GM10248 (cell line): ENCODE measurements at places on chromosomes 3 and 15.
A peak's percentile ranks its signal among the peaks of the same experiment; 100 is the strongest.

GRCh38 chr3:36058404-36059030, 321.8 kb upstream of the STAC start:
- DNase-seq, result no peak

GRCh38 chr3:126477061-126477380, 1.3 kb upstream of the ZXDC start:
- DNase-seq, result no peak

DNA sequence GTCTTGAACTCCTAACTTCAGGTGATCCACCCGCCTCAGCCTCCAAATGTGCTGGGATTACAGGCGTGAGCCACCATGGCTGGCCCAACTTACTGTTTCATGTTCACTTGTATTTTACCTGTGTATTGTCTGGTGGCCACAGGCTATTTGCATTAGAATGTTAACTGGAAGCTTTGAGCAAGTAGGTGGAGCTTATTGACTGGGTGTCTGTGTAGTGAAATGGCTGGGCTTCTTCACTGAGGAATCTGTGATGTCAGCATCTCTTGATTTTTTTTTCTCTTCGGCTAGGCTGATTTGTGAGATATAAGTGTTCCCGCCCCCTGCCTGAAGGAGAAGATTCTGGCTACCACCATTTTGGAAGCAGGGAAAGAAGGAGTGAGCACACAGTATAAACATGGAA, 237.8 kb upstream of the PEX5L start:
- no peak for DNase-seq

- peak; percentile 47 for DNase-seq
These were observed 112.7 kb downstream of the KLF13 start for GRCh38 chr15:31439328-31439727.

DNA sequence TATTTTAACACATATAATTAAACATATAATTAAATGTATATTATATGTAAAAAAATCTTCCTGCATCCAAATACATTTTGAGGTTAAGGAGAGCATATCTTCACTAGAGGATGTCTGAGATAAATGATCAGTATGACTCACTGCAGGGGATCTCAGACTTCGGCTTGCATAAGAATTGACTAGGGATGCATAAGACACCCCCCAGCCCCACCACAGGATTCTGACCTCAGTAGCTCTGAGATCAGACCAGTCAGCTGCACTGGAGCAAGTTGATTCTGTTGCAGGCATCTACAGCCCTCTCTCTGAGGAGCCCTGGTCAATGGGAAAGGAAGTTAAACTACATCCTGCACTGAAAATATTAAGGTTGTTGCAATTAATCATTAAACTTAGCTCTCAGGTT, 29.0 kb upstream of the TBC1D21 start:
- no peak for DNase-seq

DNA sequence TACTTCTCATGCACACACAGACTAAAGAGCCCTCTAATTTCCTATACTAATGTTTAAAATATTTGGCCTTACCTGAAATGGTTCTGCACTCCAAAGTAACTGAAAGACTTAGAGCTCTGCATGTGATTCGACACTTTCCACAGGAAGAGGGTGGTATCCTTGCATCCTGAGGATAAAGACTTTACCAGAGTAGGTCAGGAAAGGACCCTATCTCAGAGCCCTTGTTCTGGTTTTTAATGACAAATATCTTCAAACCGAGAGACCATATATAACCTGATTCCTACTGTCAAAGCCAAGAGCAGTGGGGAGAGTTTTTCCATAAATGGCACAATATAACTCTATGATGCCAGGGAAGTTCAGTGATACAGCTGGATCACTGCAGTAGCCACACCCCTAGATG, at the start of gene GP5:
Gene GP5, minus strand, starts transcription at position 101 of the 400 bp plus-strand sequence. CDS start 984 bp downstream, outside the sequence.
- DNase-seq, result no peak

DNA sequence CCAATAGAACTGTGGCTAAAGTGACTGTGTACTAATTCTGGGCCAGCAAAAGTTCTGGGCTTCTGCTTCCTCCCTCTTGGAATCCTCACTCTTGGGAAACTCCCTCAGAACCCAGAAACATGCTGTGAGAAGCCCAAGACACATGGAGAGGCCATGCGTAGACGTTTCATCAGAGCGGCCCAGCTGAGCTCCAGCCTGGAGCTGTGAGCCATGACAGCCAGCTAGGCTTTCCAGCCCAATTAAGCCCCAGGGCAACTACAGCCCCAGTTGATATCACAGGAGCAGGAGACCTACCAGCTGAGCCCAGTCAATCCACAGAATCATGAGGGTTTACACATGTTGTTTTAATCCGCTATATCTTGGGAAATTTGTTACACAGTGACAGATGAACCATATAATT, 43.6 kb upstream of the CNOT10 start:
- DNase-seq, result no peak

DNA sequence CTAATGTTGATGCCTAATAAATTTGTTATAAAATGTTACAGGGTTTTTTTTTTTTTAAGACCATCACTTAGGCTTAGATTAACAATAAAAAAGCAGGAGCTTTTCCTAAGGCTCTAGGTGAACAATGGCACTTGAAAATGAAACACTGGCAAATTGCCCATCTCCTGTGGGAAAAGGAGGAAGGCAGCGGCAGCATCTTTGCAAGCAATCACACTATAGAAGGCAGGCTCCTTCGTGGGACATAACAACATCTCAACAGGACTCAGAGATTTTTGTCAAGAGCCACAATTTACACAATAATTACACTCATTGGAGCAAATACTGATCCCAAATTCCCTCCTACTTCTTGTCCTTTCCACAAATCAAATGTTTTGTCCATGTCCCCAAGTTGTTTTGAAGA, 646.7 kb downstream of the ROBO2 start:
- no peak for DNase-seq

DNA sequence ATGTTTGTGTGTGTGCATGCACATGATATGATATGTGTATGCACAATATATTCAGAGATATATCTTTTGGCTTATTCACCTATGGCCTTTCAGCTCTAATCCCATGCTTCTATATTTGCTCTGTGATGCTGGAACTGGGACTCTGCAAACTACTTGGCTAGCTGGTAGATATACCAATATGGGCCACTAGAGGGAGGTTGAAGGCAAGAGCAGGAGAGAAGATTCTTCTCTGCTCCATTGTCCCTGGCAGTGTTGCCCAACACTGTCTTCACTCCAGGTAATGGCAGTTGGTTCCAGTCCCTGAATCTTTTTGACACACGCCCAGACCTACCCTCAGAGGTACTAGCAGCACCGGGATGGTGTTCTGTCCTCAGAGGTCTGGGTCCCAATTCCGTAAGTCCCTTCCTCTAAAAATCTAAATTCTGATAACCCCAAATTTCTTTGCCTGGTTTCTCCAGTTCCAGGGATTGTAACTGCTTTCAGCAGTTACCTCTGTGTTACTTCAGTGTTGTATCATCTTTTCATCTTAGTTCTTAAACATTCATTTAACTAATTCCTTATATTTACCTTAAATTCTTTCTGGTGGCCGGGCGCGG, 44.7 kb downstream of the GTPBP8 start:
- DNase-seq, result peak; percentile 68

DNA sequence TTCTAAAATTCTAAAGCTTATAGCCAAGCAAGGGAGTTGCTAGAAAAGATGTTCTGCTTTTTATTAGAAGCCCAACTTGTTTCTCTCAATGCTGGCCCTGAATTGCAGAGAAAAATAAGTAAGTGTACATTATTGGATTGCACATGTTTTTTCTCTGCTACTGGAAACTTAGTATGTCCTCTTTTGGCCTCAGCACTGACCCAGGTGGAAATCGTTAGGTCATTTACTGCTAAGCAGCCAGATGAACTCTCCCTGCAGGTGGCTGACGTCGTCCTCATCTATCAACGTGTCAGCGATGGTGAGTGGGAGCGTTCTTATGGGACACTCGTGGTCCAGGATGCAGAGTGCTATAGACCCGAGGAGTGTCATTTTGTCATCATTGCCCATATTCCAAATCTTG, 69.8 kb downstream of the DHX36 start:
- DNase-seq, result no peak

- no peak for DNase-seq
These were observed 323.2 kb downstream of the PLCL2 start for GRCh38 chr3:17207979-17208378.

DNA sequence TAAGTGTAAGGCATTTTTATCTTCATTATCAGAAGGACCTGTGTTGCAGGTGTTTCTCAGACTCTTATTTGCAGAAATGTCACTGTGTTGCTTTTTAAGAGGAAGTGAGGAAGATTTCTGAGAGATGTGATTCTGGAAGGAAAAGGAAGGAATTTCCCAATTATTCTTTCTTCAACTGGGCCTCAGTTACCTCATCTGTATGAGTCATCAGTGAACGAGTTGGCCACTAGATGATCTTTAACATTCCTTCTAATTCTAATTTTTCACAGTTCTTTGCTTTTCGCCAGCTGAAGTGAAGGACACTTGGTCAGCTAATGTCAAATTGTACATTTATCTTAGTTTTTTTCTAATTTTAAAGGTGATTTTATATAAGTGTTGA, 28.9 kb downstream of the CLEC3B start:
- no peak for DNase-seq

- DNase-seq, result no peak
These were observed 34.3 kb downstream of the CDV3 start for GRCh38 chr3:133607816-133608215.

GRCh38 chr15:82640672-82641071, 6.5 kb downstream of the CPEB1 start:
- no peak for DNase-seq

GRCh38 chr3:45736707-45737106, 47.5 kb downstream of the SACM1L start:
- no peak for DNase-seq

DNA sequence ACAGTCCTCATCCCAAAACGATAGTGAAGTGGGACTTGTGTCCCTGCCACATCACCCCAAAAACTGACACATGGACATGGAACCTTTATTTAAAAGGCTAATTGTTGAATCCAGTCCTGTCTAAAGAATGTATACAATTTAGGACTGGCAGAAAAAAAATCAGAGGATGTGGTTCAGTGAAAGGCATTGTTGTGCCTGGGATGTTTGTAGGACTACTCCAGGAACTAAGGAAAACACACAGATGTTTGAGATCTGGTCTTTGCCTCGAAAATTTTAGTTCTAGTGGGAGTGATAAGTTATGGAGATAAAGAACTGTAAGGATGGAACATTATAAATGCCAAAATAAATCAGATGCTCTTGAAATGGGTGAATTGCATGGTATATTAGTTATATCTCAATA, 27.2 kb downstream of the VGLL4 start:
- no peak for DNase-seq

DNA sequence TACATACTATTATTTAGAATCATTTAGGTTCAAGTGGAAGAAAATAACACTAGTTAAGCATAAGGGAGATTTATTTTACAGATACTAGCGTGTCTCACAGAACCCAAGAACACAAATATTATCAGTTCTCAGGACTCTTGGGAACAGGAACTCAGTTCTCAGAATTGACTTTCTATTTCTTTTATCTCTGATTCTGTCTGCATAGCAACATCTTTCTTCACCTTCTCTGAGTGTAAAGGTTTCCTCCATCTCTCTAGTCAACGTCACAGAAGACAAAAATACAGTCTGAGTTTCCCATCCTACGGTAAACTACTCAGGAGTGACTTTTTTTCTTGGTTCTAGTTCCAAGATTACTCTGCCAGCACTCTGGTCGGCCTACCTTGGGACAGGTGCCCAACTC, 220.0 kb downstream of the SV2B start:
- DNase-seq, result no peak

DNA sequence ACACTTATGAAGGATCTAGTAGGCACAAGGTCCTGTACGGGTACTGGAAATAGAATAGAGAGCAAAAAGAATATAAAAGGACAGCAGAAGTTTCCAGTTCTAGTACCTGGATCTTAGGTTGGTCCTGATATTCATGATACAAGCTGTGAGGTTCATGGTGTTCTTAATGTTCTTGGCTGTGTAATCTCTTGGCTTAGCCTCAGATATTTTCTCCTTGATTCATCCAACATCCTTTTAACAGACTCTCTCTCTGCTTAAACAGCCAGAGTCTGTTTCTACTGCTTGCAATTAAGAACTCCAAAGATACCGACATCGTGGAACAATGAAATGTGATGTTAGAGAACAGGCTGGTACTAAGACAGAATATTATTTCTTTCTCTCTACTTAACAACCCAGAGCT, 49.9 kb downstream of the CNTN3 start:
- no peak for DNase-seq

DNA sequence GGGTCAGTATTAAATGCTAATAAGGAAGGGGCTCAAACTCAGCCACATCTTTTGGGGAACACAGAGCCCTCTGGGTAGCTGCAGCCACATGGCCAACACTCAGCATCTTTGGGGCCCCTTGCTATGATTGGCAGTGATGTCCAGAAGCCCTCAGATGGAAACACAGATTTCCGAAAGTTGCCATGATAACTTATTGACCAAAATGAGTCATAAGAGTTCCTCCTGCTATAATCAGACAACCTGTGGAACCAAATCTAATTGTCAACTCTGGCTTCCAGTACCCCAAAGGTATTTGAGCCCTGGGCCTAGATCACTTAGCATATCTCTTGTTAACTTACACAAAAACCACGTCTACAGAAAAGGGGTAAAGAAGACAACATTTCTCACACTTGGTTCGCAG, 392.2 kb downstream of the KCNH8 start:
- DNase-seq, result no peak

DNA sequence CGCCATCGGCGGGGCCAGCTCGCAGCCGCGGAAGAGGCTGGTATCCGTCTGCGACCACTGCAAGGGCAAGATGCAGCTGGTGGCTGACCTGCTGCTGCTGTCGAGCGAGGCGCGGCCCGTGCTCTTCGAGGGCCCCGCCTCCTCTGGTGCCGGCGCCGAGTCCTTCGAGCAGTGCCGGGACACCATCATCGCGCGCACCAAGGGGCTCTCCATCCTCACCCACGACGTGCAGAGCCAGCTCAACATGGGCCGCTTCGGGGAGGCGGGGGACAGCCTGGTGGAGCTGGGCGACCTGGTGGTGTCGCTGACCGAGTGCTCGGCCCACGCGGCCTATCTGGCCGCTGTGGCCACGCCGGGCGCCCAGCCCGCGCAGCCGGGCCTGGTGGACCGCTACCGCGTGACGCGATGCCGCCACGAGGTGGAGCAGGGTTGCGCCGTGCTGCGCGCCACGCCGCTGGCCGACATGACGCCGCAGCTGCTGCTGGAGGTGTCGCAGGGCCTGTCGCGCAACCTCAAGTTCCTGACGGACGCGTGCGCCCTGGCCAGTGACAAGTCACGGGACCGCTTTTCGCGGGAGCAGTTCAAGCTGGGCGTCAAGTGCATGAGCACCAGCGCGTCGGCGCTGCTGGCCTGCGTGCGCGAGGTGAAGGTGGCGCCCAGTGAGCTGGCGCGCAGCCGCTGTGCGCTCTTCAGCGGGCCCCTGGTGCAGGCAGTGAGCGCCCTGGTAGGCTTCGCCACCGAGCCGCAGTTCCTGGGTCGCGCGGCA, 1.8 kb downstream of the TLNRD1 start:
- DNase-seq, result no peak

GRCh38 chr3:10495003-10495402, 10.4 kb downstream of the ATP2B2 start:
- DNase-seq, result no peak

- no peak for DNase-seq
These were observed 32.2 kb downstream of the VEPH1 start for GRCh38 chr3:157471064-157471463.
